Naive thymus-derived CD8-positive, alpha-beta T cell (primary cell): ENCODE measurements at places on chromosomes 1 and 21.

DNA sequence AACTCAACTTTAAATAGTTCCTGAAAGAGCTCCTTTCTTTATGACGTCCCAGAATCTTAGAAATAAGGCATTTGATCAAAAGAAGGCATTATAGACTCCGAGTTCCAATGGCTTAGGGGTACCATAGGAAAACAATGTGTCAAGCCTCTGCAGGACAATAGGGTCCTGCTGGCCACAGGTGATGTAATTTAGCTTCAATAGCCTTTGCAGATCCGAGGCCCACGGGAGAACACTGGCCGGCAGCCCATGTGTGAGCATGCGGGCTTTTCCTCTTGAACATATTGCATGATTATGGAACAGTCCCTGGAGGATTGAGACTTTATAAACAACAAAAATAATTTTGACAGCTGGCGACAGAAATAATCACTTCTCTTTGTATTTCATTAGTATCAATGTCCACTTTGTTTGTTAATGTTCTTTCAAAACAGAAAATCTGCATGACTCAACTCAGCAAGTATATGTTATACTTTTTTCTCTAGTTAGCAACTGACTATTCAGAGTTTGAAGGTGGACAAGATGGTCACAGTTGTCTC is 49.0 kb upstream of the NR5A2 start:
- H3K4me1 ChIP-seq, result peaks cover 7% of the 10 kb centered on the region
- no peak overlapping the region for H3K4me3 ChIP-seq
- no peak overlapping the region for H3K27ac ChIP-seq
- H3K36me3 ChIP-seq, result no peaks in the 10 kb centered on the region

GRCh38 chr1:67605209-67605780 is 79.7 kb upstream of the GADD45A start:
- H3K27ac ChIP-seq, result no peak overlapping the region
- no peaks in the 10 kb centered on the region for H3K36me3 ChIP-seq
- peaks cover 6% of the 10 kb centered on the region for H3K4me1 ChIP-seq
- no peak for DNase-seq
- H3K4me3 ChIP-seq, result no peak overlapping the region

- no peak for DNase-seq
- H3K4me3 ChIP-seq, result no peak overlapping the region
- H3K27me3 ChIP-seq, result no peaks in the 10 kb centered on the region
- peaks cover 2% of the 10 kb centered on the region for H3K4me1 ChIP-seq
- H3K27ac ChIP-seq, result no peak overlapping the region
Measured at GRCh38 chr21:44424608-44425306, 30.6 kb upstream of the LRRC3 start.

DNA sequence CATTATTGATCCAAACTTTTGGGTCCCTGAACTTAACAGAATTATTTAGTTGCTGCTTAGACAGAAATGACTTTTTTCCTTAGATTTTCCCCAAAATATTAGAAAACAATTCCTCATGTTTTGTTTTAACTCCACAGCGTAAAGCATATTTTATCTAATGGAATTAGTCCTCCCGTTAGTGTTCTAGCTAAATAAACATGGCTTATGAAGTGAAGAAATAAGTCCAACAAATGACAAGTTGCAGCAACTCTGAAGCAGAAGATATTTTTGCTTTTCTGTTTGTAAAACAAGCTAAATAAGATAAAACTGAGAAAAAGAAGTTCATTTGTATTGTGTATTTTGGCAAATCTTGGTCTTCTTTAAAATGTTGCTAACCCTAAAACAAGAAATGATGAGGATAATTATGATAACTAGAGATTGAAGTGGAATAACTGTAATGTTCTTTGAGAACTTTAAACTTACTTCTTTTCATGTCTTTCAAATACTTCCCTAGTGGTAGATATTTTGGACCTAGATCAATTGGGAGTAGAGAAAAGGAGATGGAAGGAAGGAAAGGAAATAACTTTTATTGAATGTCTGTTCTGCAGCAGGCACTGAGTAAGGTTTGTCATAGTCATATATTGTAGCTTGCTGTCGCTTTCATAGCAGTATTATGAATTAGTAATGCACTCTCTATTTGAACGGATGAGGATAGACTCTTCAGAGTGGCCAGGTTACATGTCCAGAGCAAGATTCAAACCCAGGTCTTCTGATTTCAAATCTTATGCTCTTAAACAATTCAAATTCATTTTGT is 12.5 kb downstream of the NFIA start:
- no peaks in the 10 kb centered on the region for H3K36me3 ChIP-seq
- H3K4me3 ChIP-seq, result no peak overlapping the region
- H3K4me1 ChIP-seq, result peaks cover 9% of the 10 kb centered on the region
- no peak overlapping the region for H3K27ac ChIP-seq
- peaks cover 5% of the 10 kb centered on the region for H3K27me3 ChIP-seq

DNA sequence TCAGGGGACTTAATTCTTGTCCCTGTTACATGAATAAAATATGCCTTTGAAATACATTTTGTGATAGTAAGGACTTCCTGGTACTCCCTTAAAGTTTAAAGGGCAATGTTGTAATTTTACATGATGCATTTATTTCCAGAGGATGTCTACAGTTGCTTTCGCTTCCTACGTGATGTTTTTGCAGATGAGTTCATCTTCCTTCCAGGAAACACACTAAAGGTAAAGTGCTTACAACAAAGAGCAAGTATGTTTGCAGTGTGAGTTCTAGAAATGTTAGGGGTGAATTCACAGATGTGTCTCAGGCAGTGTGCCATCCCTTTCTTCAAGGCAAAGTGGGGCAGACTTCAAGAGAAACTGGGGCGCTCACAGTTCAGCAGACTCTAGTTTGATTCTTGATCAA is 31.2 kb downstream of the GNPAT start:
- peaks cover 5% of the 10 kb centered on the region for H3K4me1 ChIP-seq
- DNase-seq, result no peak
- H3K27ac ChIP-seq, result peak overlapping the region; percentile 96
- H3K36me3 ChIP-seq, result peaks cover 90% of the 10 kb centered on the region

- no peak overlapping the region for H3K4me3 ChIP-seq
- no peak for DNase-seq
- H3K27me3 ChIP-seq, result peaks cover 12% of the 10 kb centered on the region
- no peaks in the 10 kb centered on the region for H3K36me3 ChIP-seq
- no peak overlapping the region for H3K27ac ChIP-seq
Measured at GRCh38 chr1:170377440-170377839, 154.5 kb upstream of the GORAB start.

GRCh38 chr1:55937840-55938375 is 641.5 kb downstream of the PLPP3 start:
- H3K27ac ChIP-seq, result no peak overlapping the region
- H3K4me3 ChIP-seq, result no peak overlapping the region
- no peaks in the 10 kb centered on the region for H3K27me3 ChIP-seq

DNA sequence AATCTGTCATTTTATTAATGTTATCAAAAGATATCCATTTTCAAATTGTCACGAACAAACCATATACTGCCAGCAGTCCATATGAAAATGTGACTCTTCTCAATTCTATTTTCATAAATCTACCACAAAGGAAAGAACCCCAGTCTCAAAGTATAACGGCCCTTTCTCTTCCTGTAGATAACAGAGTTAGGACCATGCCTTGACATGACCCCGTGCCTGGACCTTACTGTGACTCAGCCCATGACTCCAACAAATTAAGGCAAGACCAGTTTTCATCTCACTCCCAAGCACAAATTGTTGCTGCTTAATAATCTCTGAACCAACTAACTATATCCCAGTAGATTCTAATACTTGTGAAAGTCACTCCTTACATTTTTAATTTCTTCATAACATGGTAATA is 124.4 kb upstream of the NFIA start:
- no peaks in the 10 kb centered on the region for H3K36me3 ChIP-seq
- no peaks in the 10 kb centered on the region for H3K4me1 ChIP-seq
- no peak overlapping the region for H3K27ac ChIP-seq
- DNase-seq, result no peak

DNA sequence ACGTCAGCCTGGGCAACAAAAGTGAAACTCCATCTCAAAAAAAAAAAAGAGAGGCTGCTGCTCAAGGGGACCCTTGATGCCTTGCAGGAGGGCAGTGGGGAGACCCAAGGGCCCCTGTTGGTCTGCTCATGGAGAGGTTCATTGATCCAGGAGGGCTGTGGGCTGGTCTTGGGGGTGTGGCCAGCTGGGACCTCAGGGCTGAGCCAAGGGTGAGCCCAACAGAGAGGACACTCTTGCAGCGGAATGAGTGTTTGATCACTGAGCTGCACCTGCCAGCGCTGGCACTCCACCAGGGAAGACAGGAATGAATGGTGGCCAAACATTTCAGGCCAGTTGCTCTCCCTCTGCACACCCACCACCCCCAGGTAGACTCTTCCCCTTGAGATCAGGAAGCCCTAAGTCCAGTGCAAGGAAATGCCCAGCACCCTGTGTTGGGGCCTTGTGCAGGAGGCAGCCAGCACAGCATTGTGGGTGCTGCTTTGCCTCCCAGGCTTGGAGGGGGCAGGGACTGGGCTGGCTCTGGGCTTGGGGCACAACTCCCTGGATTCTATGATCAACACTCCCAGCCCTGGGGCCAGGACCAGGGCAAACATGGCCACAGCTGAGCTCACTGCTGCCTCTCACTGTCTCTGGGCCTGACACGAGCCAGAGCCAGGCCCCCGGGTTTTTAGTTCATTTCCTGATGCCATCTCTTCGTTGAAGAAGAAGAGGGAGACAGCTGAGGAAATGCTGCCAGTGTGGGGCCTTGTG is 50.7 kb downstream of the IRF2BP2 start:
- no peak for DNase-seq
- H3K36me3 ChIP-seq, result no peaks in the 10 kb centered on the region
- no peak overlapping the region for H3K4me3 ChIP-seq
- no peaks in the 10 kb centered on the region for H3K27me3 ChIP-seq

- H3K4me1 ChIP-seq, result no peaks in the 10 kb centered on the region
- H3K27me3 ChIP-seq, result peaks cover 29% of the 10 kb centered on the region
- peaks cover 7% of the 10 kb centered on the region for H3K36me3 ChIP-seq
- no peak for DNase-seq
Measured at GRCh38 chr1:18542351-18542750, 61.6 kb downstream of the KLHDC7A start.
